Stimulated activated CD4-positive, alpha-beta T cell treated with anti-CD3 and anti-CD28 coated beads, Interleukin-2, amount 100 ng/mL, for 4 hours (primary cell): ENCODE measurements at places on chromosomes 5 and 9.

DNA sequence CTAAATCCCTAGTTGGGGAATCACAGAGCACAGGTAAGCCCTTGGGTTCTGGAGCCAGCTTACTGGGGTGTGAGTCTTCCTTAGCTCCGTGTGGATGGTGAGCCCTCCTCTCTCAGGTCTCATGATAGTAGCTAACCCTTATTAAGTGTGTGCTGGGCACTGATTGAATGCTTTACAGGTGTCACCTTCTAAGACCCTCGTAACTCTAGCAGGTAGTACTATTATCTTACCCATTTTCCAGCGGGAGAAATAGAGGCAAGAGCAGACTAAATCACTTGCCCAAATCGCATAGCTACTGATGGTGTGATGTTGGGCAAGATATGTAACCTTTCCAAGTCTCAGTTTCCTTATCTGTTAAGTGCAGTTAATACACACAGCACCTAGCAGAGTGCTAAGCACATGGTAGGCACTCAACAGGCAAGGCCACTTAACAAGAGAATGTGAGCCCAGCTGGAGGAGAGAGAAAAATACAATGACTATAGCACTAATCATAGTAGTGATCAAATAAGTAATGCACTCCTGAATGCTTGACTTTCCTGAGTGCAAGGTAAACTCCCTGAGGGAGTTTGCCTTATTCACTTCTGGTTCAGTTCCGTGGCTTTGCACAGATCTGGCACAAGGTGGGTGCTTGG is at the start of gene DCANP1:
DCANP1 (minus strand) TSS at position 51 of the 632 bp plus-strand sequence. CDS start 240 bp downstream, outside the sequence.
- no peak for DNase-seq

GRCh38 chr9:95506678-95507463 is 9.9 kb downstream of the PTCH1 start:
- no peak for DNase-seq

DNA sequence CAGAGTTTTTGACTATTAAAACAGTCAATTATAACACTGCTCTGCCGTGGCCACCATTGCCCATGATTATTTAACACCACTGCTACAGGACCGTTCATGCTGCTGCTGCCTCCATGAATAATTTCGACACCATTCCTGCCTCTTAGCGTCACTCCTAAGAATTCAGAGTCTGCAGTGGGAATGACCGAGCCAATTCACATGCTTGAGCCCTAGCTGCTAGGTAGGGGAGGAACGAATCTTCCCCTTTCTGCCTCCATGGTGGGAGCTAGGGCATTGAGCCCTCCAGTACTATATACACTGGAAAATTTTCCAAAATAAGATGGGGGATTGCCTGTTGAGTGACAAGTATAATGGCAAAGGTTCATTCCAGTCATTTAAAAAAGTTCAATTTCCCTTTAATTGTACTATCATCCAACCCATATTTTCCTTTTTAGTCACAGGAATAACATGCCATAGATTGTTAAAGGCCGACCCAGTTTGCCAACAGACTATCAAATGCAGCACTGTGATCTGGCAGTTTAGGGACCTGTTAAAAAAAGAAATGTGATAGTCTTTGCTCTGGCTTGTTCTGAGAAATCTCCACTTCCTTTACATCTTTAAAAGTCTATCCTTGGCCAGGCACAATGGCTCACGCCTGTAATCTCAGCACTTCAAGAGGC is 13.5 kb upstream of the B4GALT1 start:
- DNase-seq = no peak

DNA sequence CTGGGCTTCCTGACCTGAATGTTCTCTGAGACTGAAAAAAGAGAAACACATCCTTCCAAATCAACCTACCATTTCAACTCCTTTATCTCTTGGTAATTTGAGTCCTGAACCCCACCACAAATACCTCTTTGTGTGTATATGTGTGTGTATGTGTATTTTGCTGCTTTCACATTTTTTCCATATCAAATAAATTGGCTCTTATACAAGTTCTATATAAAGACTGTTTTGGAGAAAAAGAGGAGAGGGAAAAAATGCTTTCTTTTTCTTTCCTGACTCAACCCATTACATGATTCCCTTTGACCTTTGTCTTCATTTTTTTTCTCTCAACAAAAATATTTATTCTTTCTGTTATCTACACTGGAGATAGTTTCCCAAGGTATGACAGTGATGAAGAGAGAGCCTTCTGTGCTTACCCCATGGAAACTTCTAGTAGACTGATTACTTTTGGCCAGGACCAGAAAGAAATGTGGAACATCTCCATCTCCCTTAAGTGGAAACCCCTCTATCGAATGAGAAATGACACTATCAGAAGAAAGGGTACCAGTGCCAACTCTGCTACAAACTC is 85.3 kb downstream of the PAPPA start:
- no peak for DNase-seq

DNA sequence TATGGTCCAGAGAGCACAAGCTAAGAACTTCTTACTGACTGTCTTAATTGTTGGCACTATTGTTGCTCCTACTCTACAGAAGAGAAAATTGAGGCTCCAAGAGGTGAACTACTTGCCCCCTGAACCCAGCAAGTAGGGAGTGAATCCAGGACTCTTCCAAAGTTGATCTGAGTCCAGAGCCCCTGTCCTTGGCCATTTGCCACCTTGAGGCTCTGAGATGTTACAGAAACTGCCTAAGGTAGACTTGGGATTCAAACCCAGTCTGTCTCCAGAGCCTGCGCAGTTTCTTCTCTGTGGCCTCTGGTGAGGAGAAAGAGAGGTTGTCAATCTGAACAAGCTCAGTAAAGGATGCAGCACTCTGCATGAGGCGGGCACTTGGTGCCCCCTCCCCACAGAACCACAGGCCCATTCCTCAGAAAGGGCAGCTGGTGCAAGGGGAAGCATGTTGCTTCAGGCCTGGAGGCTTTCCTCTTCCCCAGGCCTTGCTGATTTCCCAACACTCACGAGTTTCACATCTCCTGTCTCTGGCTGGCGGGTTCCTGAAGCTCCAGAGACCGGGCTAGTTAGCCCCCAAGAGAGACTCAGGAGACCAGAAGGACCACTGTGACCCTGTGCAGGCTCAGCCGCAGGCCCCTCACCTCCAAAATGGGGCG is 2.9 kb upstream of the LCP2 start:
- no peak for DNase-seq

DNA sequence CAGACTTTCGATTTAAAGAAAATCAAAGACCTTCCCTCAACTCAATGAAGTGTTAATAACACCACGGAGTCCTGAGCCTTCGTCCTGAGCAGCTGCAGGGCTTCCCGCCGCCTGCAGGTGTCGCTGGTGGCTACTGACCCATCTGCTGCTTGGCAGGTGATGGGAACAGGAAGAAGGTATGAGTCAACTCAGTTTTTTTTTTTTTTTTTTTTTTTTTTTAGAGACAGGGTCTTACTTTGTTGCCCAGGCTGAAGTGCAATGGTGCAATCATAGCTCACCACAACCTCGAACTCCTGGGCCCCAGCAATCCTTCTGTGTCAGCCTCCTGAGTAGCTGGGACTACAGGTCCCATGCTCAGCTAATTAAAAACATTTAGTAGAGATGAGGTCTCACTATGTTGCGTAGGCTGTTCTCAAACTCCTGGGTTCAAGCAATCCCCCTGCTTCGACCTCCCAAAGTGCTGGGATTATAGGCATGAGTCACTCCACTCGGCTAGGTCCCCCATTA is 185.7 kb upstream of the IL12B start:
- peak; percentile 64 for DNase-seq

DNA sequence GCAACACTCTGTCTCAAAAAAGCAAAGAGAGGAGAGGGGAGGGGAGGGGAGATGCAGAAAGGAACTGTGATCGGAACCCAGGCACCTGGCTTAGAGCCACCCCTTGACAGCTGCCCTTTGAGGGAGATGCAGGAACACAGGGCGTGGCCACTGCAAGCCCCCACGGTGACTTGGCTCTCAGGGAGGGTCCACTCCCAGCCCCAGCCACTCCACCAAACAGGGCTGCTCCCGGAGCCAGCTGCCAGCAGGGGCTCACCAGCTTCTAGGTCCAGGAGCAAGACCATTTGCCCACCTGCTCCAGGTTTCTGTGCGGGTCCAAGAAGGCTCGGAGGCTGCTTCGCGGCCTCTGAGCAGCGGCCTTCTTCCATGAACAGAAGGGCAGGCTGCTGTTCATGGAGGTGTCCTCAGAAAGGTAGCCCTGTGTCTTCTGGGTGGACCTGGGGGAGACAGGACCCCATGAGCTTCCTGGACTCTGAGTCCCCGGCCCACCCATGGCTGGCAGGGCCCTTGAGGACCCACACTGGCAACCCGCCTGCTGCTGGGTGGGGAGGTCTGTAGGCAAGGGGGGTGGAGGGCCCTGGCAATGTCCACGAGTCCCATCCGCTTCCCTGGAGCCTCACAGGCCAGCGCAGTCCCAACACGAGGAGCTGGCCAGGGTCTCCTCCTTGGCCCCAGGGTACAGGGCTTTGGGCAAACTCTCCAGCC is 7.9 kb downstream of the C9orf50 start:
- no peak for DNase-seq

DNA sequence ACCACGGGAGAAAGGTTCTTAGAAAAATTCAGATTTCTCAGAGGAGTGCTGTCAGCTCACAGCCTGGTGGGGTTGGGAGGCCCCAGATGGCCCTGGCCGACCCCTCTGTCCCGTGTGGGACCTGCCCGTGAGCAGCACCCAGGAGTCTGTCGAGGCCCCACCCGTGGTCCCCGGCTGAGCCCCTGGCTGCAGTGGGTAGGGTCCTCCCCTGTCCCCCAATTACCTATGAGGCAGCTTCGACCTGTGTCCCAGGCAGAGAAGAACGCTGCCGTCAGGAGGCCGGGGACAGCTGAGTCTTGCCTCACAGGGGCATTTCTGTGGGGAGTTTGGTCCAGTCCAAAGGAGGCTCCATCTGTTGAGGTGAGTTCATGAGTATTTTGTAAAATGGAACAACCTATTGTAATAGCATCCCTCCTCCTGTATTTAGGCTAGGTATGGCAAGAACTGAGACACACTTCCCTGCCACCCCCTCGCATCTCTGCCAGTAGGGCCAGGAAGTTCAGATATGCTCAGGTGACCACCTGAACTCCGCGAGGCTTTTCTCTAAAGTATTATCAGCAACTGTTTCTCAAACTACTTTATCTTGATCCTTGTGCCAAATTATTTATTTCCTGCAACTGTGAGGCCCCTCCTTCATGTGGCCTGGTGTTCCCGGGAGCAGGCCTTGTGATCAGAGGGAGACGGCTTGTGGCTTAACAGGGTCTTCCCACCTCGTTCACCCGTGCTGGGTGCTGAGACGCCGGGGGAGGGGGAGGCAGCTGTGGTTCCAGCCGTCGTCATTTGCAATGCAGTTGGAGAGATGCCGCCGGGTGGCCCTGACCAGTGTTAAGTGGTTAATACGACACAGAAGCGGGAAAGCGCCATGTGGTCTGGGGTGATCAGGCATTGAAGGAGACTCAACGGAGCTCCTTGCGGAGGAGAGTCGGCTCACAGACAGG is 1.7 kb downstream of the AHRR start:
- DNase-seq = no peak
